Forelimb muscle (tissue), 1 donor: ENCODE measurements at places on chromosomes 2 and 18. TPM values are rescaled to one million over a fixed set of nuclear protein-coding genes. Genes with fewer than 3 reads are reported as not detected.

CD207 gene
- polyA plus RNA-seq, result 0.19 TPM

IL18R1 gene
- polyA plus RNA-seq, result 0.57 TPM

DOK1 gene
- 5.5 TPM for polyA plus RNA-seq

CNTNAP5 gene
- polyA plus RNA-seq, result 0.03 TPM

MYL1 gene
- polyA plus RNA-seq, result 8,500 TPM

ORC2 gene
- polyA plus RNA-seq, result 16.1 TPM
